Activated T-helper 17 cell treated with anti-CD3 and anti-CD28 coated beads, Interleukin-2, amount 50 U/mL, for 72 hours (primary cell): ENCODE measurements at places on chromosomes 2 and 18. TPM values are rescaled to one million over a fixed set of nuclear protein-coding genes. Genes with fewer than 3 reads are reported as not detected.

Gene NYAP2
- 0.19 TPM for total RNA-seq

Gene PROKR1
- total RNA-seq, result not detected

Gene ATP6V1B1
- not detected for total RNA-seq

Gene SCN9A
- total RNA-seq, result not detected

Gene WNT10A
- total RNA-seq, result 1.0 TPM

GRCh38 chr18:8426401-8426800 lies 182.8 kb upstream of the RAB12 start:
- no peak for ATAC-seq

GRCh38 chr18:69330385-69331005 lies 70.2 kb upstream of the DOK6 start:
- no peak for ATAC-seq

- ATAC-seq, result no peak
Measured at GRCh38 chr2:160226367-160226766, 26.3 kb upstream of the ITGB6 start.

GRCh38 chr2:88838165-88838635 lies 146.7 kb downstream of the RPIA start:
- no peak for ATAC-seq

DNA sequence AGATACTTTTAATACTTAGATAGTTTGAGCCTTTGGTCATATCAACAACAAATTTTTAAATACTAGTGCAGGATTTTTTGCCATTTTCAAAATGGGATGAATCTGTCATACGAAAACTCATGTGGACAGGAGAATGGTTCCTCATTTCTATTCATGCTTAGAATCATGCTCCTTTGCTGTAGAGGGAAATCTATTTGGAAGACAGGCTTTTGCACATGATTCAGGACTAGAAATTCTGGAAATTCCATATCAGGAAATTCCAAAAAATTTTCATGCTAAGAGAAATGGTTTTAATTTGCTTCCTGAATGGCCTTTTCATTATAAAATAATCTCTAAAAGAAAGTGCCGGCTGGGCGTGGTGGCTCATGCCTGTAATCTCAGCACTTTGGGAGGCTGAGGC lies 39.3 kb downstream of the MOGAT1 start:
- ATAC-seq, result no peak

GRCh38 chr2:86370579-86370978 lies 33.2 kb upstream of the REEP1 start:
- no peak for ATAC-seq

- ATAC-seq, result no peak
Measured at GRCh38 chr2:211766689-211767088, 771.9 kb downstream of the ERBB4 start.

GRCh38 chr2:127465258-127465657 lies 47.0 kb downstream of the PROC start:
- ATAC-seq, result peak; percentile 79

DNA sequence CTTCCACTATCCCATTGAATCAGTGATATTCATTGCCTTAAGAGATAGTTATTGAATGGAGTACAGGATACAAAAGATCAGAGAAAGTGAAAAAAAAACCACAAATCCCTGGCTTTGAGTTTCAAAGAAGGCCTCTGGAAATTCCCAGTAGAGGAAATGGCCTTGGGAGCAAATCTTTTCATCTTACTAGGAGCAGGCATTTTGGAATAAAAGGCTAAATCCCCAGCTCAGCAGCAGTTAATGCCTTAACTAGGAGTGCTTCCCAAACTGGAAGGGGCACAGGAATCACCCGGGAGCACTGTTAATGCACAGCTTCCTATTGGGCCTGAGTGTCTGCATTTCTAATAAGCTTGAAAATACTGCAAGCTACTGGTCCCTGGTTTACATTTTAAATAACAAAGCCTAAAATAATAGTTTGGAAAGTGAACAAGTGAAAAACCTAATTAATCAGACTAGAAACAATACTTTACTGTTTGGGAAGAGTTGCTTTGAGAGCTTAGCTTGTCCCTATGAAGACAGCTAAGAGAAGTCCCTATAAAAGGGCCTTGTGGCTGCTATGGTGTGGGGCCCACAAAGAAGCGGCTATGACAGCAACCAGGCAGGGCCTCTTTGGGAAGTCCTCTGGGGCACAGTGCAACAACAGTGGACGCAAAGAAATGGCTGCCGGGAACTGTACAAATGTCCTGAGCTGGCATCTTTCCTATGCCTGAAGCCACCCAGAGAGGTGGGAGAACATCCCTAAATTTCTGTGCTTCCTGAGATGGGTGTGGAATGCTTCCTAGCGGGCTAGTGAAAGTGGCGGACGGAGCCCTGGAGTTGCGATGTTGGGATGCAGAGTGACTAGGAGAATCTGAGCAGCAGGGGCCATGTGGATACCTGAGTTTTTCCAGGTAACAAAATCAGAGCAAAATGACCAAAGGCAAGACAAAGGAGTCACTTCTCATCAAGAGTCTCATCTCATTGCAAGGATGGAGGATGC lies 117.1 kb upstream of the KLHL14 start:
- no peak for ATAC-seq
